AG08396 (cell line): ENCODE measurements at places on chromosomes 4 and X.

DNA sequence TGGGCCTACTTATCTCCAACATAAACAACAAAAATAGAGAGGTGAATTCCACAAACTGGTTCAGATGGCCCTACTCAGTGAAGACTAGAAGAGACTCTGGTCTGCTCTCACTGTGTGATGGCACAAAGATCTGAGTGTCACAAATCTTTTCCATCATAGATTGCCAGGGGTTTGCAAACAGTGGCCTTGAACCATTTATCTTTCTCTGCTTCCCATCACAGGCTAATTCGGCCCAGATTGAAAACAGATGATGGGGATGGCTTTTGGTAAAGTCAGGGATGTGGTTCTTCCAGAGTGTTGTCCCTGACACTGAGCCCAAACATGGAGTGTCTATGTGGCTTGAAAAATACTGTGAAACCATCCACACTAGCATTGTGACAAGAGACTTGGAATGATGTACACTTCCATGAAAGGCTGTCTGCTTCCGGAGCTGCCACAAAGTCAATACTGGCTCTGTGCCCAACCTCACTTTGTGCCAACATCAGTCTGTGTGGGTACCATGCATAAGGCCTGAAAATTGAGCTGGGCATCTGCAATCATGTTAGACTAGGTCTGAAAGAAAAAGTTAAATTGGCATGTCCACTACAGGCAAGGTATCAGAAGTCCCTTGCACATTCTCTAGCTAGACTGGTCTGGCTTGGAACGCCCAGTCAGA lies 25.2 kb upstream of the PLAC1 start:
- no peak for DNase-seq

GRCh38 chr4:42398171-42398870 lies 1.0 kb downstream of the SHISA3 start:
- DNase-seq: no peak

DNA sequence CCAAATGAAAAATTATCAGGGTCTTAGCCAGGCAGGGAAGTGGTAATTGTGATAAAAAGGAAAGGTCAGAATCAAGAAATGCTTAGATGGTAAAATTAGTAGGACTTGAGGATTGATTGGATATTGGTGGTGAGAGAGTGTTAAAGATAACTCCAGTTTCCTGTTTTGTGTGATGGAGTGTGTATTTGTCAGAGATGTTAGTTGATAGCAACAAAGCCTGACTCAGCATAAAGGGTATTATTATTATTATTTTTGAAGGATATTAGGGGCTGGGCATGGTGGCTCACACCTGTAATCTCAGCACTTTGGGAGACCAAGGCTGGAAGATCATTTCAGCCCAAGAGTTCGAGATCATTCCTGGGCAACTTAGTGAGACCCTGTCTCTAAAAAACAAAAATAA lies 23.6 kb upstream of the OGT start:
- DNase-seq: no peak

DNA sequence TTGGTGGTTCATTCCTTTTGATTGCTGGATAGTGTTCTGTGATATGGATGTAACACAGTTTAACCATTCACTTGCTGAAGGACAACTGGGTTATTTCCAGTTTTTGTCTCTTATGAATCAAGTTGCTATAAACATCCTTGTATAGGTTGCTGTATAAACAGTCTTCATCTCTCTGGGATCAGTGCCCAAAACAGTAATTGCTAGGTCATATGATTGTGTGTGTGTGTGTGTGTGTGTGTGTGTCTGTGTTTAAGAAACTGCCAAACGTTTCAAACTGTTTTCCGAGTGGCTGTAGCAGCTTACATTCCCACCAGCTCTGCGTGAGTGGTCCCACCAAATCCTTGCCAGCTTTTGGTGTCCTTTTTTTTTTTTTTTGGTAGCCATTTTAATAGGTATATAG lies 60.4 kb downstream of the F11 start:
- no peak for DNase-seq

GRCh38 chr4:175109933-175110332 lies 191.8 kb downstream of the ADAM29 start:
- no peak for DNase-seq

GRCh38 chr4:8026453-8026852 lies 86.8 kb upstream of the AFAP1 start:
- DNase-seq: no peak

DNA sequence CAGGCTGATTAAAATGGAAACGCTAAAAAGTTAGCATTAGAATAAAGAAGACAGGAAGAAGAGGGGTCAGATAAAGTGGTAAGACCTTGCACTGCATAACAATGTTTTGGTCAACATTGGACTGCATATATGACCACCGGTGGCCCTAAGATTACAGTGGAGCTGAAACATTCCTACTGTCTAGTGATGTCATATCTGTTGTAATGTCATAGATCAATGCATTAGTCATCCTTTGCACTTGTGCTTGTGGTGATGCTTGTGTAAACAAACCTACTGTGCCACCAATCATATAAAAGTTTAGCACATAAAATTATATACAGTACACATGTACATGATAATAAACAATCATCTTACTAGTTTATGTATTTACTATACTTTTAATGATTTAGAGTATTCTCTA lies 73.0 kb downstream of the TMEM165 start:
- no peak for DNase-seq

DNA sequence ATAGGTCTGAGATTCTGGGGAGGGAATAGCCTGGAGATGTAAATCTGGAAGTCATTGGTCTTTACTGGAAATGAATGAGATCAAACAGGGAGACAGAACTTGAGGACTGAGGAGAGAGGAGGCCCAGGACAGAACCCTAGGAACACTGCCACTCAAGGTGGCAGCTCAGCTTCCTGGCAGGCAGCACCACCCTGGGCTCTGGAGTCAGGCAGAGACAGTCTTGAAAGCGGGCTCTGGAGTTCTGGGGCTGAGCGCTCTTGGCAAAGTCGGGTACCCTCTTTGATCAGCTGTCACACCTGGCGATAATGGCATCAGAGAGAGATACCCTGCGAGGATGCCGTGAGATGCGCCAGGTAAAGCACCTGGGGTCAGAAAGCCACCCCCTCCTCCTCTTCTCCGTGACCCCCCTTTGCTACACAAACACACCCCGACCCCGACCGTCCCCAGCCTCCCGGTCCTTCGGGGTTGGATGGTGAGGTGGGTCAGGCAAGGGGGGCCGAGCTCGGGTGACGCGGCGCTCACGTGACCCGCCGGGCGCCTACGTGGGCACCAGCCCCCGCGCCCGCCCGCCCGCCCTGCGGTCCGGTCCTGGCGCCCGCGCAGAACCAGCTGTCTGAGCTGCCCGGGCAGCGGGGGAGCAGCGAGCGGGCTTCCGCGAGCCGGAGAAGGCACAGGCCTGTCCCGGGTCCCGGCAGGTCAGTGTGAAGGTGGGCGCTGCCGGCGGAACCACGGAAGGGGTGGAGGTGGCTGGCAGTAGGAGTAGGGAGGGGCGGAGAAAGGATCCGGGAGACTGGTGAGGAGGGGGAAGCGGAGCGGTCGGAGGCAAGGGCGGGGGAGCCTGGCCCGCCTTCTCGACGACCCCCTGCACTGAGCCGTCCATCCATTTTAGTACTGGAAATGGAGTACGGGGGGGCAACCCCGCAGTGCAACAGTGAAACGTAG lies at the start of gene TCEAL3:
Gene TCEAL3 (plus strand): TSS at position 600 of the 942 bp plus-strand sequence. CDS start 1,102 bp downstream, outside the sequence.
- DNase-seq: peak; percentile 69

DNA sequence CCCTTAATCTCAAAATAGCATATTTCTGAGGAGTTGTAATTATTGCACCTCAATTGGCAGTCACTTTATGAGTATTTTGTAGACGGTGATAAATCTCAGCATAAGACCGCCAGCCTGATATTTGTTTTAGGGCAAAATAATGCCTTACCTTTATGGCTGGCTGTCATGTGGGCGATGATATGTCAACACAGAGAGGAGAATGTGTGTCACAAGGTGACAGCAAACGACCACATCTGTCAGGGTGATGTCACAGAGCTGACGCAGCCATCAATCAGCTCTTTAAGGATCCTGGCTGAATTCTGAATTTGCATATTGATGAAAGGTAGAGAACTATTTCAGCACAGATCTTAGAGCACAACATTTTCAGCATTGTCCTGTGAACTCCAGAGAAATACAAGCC lies 209.7 kb downstream of the CEP135 start:
- no peak for DNase-seq

DNA sequence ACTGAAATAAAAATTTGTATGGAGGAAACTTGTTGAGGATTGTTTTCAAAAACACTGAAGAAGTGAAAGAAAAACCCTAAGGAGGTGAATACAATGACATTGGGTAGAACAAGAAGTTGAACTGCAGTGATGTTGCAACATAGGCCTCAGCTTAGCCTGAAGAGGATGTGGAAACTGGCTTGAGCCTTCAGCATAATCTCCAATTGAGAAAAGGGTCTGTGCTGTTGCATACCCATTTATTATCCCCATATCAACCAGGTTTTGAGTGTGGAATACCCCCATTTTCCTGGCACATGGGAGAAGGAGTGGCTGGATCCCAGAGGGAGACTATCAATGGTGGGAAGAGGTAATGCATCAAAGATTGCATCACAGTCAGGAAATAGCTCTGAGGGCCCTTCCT lies 695.0 kb upstream of the HS3ST1 start:
- DNase-seq: no peak

- no peak for DNase-seq
These were observed 261.2 kb downstream of the TRIML1 start for GRCh38 chr4:188400451-188400850.

DNA sequence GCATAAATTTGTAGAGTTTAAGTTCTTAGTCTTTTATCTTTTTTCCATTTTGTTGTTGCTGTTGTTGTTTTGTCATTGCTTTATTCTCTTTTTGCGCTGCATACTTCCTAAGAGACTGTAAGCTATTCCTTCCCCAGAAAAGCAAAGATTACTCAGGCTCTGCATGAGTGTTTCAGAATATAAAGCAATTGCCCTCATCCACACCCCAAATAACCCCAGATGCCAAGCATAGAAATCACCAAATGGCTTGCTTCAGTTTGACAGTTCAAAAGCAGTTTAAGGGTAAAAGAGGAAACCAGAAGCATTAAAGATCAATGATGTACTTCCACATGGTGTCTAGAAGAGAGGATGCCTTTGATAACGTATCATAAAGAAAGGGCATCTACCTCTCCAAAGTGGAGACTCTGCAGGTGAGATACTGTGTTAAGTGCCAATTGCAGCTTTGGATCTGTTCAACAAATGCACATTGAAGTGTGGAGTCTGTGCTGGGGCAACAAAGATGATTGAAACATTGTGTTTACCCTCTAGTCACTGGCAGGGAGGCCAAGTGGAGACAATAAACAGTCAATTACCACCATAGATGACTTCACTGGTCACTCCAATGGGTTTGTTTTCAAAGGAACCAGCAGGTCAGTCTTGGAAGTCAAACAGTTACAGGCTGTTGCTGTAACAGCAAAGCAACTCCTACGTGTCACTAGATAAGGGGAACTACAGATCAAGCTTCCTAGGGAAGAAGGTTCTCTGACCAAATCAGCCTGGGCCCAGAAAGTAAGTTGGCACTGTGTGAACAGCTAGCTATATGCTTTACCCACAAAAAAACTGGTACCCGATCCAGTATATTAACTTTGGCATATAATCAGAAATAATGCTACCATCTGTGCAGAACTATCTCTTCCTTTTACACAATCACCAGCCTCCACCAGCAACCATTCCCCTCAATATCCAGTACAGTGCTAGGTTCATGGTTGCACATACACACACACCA lies 40.6 kb upstream of the IL21 start:
- DNase-seq: no peak

DNA sequence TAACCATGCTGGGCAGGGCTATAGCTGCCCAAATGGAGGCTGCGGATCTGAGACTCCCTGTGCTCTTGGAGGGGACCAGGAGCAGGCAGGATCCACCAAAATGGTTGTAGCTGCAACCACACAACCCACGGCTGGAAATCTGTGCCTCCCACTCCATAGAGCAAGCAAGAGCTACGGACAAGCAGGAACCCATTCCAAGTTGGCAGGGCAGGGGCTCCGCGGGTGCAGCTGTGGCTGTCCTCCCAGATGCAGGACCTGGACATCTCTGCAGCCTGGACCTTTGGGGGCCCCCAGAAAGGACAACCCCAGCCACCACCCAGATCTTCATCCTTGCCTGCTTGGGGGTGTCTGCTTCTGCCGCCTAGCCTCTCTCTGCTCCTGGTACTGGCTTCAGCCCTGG lies 154.1 kb upstream of the TRAM1L1 start:
- DNase-seq: no peak

- DNase-seq: no peak
These were observed 30.9 kb downstream of the RNF150 start for GRCh38 chr4:141102367-141102766.

DNA sequence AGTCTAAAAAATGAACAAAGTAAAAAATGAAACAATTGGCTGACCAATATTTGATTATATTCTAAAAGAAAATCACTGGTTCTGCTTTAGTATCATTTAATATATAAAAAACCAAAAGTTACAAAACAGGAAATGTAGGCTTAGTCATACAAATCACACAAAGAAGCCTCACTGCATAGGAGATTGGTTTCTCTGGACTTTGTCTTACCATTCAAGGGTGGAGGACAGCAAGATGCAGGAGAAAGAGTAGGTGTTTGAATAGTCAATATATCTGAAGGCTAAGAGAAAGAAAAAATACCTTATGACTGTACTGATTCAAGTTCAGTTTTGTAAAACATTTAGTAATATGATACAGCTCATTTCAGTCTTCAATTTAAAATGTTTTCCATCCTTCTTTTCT lies 28.6 kb upstream of the TAF9B start:
- no peak for DNase-seq

- DNase-seq: no peak
These were observed 47.2 kb downstream of the CXCL1 start for GRCh38 chr4:73916172-73916925.

GRCh38 chr4:149896432-149896831 lies 80.8 kb upstream of the IQCM start:
- peak; percentile 49 for DNase-seq

- DNase-seq: no peak
These were observed 54.9 kb downstream of the F8 start for GRCh38 chrX:154967603-154968002.

- no peak for DNase-seq
These were observed 61.5 kb downstream of the GRIA2 start for GRCh38 chr4:157282019-157282418.

DNA sequence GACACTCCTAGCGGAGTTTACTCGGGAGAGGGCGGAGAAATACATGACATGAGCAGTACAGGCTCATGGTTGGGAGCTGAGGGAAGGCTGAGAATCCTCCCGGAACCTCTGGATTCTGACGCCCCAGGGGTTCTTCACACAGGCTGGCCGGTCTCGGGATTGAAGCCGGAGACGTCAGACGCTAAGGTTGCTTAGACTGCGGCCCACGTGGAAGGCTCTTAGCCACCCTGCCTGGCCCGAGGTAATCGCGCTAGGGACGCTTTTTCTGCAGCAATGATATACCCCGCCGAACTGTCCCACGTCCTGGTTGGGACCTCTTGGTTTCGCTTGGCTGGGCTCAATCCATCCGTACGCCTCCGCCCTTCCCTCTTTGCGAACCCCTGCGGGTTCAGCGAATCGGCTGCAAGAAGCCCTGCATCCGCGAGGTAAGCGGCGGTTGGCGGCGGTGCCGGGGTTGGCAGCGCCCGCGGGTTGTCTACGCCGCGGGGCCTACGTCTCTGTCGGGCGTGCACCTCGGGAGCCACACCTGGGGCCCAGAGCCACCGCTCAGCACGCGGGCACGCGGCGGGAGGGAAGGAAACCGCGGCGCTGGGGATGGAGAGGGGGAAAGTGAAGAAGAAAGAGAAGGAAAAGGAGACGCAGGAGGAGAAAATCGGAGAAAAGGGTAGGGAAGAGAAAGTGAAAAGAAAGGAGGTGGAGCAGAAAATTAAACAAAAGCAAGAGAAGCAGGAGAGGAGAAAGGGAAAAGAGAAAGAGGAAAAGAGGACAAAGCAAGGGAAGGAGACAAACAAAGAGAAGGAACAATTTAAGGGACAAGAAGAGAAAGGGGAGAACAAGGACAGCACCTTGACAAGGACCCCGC lies at the start of gene ARL9:
Gene ARL9 (plus strand): TSS at position 523 of the 862 bp plus-strand sequence. CDS start 72 bp downstream, at position 595.
- peak; percentile 59 for DNase-seq
